ENCODE measurements at places on chromosomes 3 and 15.

DNA sequence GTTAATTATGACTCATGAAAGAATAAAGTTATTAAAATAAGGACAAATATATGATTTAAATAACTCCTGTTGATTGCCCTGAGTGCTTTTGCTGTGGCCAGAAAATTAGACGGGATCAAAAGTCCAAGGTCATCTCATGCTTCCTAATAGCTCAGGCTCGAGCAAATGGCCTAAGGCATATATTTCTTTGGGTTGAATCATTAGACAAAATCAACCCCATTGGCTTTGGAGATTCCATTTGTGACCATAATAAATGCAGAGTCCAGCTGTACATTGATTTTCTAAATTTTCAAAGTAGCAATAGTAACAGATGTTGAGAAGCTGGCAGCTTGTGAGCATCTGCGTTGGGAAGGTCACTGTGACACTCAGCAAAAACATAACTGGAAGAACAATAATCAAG, 464.5 kb upstream of the TGFBR2 start:
- DNase-seq = peak; percentile 27

DNA sequence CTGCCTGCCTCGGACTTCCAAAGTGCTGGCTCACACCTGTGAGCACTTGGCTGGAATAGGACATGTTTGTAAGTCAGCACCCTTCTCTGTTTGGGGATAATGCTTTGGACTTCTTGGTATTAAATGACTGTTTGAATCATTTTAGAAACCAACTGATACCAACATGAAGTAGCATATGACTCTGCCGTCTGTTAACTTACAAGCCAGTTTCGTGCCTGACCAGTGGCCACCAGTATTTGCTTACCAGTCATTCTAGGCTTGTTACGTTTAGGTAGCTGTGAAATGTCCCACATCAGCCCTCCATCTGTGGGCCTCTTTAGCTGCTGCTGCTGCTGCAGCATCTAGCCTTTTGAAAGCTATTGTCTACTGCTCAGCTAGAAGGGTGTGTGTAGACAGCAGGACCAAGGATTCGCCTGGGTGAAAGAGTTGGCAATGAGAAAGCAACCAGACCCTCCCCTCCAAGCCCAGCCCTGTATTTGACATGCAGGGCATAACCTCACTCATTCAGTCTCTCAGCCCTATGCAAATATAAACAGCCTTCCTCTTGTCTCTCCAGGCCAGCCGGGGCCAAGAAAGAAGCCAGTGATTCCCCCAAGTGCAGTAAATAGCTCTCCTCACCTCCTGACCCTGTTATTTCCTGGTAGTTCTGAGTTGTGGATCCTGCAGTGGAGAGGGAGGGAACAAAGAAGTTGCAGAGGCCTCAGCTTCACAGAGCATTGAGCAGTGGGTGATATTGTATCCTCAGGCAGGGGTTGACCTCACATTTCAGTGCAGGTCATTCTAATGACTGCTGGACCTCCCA, 51.0 kb downstream of the NKIRAS1 start:
- DNase-seq = peak; percentile 77

DNA sequence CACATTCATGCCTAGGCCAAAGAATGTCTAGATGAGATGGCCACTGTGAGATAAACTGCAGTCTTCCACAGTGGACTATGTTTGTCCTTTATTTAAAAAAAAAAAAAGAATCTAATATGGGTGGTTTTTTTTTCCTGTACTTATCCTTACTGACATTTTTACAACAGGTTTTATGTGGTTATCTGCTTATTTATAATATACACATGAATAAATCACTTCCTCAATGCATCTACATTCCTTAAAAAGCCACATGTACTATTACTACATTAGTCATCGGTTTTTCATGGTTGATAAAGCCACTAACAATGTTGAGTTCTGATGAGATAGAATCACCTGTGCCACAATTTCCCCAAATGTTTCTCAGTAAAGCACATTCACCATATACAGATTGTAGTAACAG, 341.3 kb upstream of the THBS1 start:
- no peak for DNase-seq

DNA sequence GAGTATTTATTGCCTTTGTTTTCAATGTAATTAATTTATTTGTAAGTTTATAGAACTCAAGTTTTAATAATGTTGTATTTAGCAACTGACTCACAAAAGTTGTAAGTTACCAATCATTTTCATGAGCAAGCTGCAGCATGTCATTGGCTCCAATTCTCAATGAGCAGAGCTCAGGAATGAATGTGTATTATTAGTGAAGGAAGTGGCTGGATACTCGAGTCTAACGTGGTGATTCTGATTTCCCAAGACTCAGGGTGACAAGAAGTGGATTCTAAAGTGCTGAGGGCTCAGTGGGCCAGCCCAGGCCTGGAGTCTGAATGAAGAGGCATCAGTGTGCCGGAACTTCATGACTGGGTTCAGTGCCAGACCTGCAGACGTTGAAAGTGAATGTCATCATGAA, 39.6 kb downstream of the CLDN11 start:
- no peak for DNase-seq

DNA sequence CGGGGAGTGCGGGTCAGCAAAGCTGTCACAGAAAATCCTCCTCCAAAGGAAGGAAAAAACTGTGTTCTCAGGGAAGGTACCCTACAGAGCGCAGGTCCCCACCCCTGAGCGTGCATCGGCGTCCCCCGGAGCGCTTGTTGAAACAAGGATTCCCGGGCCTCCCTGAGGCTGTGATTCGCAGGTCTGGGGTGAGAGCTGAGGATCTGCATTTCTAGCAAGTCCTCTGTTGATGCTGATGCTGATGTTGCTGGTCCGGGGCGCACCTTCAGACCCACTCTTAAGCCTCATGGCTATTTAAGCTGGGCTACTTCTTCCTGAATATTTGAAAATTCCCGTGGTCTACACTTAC, 226.2 kb upstream of the IGF1R start:
- no peak for DNase-seq

- DNase-seq = peak; percentile 88
These were observed 2.8 kb downstream of the CLSTN2 start for GRCh38 chr3:139937674-139938279.

DNA sequence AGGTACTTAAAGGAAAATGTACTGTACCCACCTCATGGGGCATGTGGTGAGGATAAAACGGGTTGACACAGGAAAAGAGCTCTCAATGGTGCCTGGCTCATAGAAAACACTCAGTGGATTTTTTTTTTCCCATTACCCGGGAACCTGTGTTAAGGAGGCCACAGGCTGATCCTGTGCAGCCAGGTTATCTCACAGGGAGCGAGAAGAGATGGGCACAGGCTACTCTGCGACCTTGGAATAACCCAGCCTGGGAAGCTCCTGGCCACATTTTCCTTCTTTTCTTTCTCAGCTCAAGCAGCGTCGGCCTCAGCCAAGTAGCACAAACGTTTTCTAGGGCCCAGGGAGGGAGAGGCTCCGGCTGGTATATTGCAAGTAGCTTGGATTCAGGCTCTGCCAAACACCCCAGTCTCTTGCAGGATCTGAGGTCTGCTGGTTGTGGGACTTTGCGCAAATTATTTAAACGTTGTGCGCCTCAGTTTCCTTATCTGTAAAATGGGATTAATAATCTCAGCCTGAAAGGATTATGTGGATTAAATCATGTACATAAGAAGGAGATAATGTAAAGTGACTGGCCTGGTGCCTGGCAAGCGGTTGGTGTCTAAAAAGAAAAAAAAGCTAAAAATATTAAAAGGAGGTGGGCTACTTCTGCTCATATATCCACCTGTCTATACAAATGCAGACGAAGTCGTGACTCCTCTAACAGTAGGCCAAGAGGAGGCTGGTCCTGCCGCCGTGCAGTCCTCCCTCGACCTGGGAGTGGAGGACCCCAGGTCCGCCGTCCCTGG, 2.2 kb downstream of the FURIN start:
- DNase-seq = no peak

- no peak for DNase-seq
These were observed 119.4 kb downstream of the FNDC3B start for GRCh38 chr3:172158741-172159140.

DNA sequence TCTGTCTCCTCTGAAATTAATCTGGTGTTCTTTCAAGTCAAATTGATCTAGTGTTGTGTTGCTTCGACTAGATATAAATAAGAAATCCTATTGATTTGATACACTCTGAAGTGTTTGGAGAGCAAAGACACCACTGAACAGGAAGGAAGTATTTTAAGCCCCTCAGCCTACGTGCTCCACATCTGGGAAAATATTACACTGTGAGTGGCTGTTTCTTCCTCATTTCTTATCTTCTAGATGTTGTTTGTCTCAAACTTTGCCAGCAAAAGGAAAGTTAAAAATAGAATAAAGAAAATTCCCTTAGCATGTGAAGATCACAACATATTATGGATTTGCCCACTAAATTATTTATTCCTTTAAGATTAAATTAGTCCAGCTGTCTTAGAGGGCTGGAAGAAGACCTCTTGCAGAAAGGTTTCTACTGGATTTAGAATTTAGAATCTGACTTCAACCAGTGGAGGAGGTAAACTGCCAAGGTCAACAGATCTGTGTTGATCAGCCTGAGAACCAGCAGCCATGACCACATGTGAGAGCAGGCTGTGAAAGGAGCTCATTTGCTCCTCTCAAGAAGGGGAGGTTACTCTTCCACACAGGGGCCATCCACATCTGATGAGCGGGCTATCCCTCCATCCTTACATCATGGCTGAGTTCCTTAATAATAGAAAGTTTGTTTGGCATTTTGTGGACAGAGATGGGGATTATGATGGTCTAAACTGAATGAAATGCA, 46.3 kb upstream of the ACKR4 start:
- no peak for DNase-seq

Data from eye (tissue), 1 donor.